Stimulated activated CD4-positive, alpha-beta T cell treated with anti-CD3 and anti-CD28 coated beads, Interleukin-4, amount 100 ng/mL, for 24 hours (primary cell): ENCODE measurements at places on chromosomes 6 and 20.

- DNase-seq = no peak
Measured at GRCh38 chr6:80689716-80690395, 583.4 kb downstream of the BCKDHB start.

DNA sequence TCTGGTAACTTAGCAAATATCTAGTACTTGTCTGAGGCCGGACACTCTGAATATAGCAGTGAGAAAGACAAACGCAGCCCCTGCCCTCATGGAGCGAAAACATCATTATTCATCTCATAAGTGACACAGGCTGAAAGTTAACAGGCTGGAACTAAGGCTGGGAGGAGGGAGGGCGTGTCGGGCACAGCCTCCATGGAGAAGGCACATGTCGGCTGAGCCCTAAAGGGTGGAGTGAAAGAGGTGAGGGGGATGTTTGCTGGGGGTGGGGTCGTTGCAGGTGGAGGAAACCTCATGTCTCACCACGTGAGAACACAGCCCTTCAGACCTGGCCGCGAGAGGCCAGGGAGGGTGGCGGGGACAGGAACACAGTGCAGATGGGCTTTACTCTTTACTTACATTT is 108.8 kb upstream of the FOXC1 start:
- DNase-seq = no peak

- peak; percentile 18 for DNase-seq
Measured at GRCh38 chr20:49187330-49187850, 744 bp downstream of the STAU1 start.

- DNase-seq = no peak
Measured at GRCh38 chr6:108635505-108636226, 74.9 kb downstream of the FOXO3 start.

DNA sequence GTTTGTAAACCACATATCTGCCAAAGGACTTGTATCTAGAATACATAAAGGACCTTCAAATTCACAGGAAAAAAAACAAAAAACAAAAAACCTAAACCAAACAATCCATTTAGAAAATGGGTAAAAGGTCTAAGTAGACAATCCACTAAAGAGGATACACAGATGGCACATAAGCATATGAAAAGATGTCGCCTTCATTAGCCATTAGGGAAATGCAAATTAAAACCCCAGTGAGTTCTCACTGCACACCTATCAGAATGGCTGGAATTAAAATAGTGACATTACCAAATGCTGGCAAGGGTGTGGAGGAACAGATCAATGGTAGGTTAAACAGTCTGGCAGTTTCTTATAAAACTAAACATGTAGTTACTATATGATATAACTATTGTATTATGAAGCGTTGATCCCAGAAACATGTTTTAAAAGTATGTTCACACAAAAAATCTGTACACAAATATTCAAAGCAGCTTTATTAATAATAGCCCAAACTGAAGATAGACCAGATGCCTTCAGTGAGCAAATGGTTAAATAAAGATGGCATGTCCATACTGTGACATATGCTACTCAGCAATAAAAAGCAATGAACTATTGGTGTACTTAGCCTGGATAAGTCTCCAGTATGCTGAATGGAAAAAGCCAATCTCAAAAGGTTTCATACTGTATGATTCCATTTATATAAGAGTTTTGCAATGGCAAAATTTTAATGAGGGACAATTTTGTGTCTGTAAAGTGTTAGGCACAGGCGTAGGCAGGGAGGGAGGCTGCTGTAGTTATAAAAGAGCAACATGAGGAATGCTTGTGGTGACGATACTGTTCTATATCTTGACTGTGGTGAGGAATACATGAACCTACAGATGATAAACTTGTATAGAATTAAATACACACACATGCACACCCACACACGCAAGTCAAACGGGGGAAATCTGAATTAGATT is 43.9 kb downstream of the PLCB1 start:
- DNase-seq = no peak

DNA sequence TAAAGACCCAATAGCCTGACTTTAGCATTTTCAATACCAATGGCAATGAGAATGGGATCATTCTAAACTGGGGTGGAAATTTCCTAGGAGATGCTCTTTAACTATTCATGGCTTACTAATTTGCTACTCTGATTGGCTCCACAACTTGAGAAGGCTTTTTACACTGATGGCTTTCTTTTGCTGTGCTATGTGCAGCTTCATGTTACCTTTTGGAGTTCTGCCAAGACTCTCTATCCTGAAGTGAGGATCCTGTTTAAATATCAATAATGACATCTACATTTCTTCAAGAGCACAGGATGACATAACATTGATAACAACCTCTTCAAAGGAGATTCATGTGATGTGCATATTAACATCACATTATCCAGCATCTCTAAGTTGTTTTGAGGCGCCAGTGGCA is 43.4 kb upstream of the SIRPG start:
- no peak for DNase-seq

DNA sequence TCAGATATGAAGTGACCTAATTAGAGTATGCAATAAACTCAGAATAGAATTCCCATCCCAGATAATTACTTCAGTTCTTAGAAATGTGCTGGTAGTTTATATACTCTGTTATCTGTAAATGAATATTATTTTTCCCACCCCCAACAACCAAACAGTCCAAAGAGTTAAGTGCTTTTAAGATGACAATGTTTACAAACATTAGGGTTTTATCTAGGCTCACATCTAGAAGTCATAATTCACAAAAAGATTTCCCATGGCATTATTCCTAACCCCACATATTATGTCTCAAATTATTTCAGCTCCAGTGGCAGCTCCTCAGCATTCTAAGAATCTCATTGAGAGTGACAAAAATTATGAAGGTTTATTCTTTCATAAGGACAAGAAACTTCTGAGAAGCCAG is 120.9 kb downstream of the TASP1 start:
- DNase-seq = no peak

DNA sequence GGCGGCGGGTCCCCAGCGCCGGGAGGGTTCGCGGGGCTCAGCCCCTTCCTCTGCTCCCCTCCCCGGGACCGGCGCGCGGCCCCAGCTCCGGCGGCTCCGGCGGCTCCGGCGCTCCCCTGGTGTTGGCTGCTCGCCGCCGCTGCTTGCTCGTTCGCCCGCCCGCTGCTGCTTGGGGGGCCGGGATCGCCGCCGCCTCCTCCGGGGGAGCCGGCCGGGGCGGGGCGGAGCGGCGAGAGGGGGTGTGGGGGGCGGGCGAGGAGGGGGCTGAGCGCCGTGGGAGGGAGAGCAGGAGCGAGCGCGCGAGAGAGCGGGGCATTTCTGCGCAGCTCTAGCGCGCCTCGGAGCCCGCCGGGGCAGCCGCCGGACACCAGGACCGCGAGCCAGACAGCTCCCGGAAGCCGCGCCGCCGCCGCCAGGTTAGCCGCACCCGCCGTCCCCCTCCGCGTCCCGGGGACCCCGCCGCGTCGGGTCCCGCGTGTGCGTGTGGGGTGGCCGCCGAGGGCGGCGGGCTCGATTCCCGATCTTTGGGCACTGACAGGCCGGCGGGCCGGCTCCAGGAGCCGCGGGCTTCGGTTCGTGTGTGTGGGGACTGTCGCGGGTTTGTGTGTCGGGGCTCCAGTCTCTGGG is 62.0 kb upstream of the EPB41L1 start:
- no peak for DNase-seq

- peak; percentile 46 for DNase-seq
Measured at GRCh38 chr6:142207265-142207877, 60.3 kb downstream of the VTA1 start.

DNA sequence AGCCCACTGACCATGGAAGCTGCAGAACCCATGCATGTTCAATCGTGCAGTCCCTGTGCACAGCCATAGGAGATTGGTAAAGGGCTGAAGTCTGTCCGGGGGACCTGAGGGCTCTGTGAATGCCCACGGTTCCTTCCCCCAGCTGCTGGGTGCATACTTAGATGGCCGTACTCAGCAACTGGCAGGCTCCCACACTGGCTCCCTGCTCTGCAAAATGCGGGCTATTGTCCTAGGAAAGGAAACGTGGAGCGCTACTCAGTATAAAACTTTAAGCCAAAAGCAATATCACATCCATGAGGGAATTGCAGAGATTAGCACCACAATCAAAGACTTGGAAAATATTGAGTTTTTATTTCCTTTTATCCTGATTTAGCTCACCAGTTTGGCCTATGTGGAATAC is 202.0 kb downstream of the WDR27 start:
- no peak for DNase-seq

DNA sequence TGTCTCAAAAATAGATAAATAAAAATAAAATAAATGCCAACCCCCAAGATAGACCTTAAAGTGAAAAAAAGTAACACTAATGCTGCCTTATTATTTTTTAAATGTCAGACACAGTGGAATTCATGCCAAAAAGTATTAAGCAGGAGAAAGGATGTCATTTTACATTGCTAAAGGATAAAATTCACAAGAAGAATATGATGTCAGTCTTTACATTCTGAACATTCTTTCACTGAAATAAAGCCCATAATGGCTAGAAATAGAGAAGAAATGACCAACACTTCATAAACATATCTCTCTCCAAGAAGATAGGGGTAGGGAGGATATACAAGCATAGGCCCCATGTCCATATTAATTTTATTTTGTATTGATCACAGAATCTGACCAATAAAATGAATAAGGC is 47.4 kb downstream of the SLC23A2 start:
- no peak for DNase-seq

DNA sequence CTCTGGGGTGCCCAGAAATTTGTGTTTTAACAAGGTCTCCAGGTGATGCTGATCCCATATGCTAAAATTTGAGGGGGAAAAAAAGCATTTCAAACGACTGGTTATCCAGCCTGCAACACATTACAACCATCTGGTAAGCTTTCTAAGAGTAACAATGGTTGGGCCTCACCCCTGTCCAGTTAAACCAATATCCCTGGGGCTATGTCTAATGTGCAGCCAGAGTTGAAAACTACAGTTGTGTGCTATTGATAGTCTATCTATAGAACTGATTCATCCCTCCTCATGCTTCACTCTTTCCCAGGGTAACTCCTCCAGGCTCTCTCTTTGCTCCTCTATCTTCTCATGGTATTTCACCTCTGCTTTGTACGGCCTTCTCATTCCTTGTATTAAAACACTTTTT is 458.3 kb downstream of the MMUT start:
- no peak for DNase-seq

DNA sequence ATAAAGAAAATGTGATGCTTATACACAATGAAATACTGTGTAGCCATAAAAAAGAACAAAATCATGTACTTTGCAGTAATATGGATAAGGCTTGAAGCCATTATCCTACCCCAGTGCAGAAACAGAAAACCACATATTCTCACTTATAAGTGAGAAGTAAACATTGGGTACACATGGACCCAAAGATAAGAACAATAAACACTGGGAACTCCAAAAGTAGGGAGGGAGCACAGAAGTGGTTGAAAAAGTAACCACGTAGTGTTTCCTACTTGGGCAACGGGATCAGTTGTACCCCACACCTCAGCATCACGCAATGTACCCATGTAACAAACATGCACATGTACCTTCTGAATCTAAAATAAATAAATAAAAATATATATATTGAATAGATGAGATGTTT is 8.2 kb downstream of the IRAK1BP1 start:
- DNase-seq = no peak

DNA sequence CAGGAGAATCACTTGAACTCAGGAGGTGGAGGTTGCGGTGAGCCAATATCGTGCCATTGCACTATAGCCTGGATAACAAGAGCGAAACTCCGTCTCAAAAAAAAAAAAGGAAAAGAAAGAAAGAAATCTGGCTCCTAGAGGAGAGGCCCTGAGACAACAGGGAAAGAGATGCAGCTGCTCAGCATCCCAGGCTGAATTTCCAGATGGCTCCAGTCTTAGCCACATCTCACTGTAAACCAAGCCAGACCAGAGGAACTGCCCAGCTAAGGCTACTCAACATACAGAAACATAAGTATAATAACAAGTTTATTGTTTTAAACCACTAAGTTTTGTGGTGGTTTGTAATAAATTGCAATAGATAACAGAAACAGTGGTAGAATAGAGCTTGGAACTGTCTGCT is 38.5 kb upstream of the TASP1 start:
- DNase-seq = no peak

DNA sequence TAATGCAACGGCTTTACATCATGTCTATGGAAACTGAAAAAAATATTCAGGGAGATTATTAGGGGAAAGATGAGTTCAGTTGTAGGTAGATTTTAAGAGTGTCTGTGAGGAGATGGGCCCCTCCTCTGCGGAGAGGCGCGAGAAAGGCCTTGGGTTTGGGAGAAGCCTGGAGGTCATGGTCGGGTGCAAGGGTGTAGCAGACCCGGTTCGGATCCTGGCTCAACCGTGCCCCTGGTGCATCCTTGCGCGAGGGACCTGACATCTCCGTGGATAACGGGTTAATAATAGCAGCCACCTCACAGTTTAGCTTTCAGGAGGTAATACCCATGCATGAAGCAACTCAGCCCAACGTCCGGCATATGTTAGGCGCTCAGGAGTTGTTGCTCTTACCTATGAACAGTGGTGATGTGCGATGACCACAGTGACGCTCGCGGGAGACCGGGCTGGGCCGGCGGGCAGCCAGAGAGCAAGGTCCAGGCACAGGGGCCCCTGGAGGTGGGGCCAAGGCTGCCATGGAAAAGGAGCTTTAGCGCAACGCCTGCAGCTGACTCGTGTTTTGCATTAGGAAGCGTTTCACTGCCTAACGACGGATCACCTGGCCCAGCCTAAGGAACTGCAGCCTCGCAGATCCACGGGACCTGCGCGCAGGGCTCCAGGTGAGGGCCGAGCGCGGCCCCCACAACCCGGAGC is 146.4 kb upstream of the ARID1B start:
- no peak for DNase-seq

DNA sequence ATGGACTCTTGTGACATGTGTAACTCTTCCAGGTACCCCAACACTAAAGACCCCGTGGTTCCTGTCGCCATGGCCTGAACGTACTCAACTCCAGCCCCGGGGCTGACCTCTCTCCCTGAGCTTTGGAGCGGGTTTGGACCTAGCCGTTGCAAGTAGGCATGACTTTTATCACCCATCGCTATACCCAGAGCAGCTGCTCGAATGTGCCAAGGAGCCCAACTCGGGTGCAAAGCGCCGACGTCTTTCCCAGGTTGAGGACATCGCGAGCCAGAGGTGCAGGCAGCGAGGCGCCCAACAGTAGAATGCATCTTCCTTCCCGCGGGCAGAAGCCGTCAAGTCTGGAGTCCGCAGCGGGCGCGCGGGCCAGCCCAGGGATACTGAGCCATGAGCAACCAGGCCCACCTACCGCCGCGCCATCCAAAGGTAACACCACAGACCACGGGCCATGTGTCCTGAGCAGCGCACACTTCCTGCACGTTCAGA is 5.7 kb upstream of the LAMP5 start:
- DNase-seq = no peak

DNA sequence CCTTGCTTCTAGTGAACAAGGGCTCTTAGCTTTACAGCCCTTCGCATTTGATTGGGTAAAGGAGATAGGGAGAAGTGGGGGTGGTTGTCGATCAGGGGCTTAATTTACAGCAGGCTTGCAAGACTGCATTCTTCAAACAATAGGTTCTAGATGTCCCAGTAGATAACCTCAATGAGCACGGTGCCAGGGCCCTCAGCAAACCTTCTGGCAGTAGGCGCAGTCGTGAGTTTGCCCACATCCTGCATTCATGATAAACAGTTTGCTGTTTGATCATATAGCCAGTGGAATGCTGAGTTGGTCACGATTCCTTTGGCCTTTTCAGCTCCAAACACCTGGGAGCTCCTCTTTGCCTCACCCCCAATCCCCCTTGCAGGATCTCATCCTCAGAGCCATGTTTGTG is 27.5 kb downstream of the SUN5 start:
- peak; percentile 3 for DNase-seq

- DNase-seq = no peak
Measured at GRCh38 chr20:10667560-10668167, 6.1 kb downstream of the JAG1 start.
